ENCODE measurements at places on chromosomes 1 and 21.

DNA sequence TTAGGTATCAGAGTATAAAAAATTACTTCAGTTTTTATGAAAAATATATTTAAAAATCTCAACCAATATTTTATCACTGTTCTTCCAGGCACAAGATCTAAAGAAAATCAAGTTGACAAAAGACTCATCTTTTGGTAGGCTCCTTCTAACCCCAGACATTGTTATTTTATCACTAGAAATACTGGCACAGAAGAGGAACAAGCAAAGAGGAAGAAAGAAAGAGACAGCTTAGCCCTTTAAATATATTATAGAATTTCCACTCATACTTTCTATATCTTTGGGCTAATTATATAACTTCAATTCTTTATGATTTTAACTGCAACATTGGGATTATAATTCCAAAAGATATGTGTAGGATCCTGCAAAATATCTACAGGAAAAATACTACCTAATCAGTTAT lies 32.4 kb downstream of the SPTA1 start:
- no peak for DNase-seq

DNA sequence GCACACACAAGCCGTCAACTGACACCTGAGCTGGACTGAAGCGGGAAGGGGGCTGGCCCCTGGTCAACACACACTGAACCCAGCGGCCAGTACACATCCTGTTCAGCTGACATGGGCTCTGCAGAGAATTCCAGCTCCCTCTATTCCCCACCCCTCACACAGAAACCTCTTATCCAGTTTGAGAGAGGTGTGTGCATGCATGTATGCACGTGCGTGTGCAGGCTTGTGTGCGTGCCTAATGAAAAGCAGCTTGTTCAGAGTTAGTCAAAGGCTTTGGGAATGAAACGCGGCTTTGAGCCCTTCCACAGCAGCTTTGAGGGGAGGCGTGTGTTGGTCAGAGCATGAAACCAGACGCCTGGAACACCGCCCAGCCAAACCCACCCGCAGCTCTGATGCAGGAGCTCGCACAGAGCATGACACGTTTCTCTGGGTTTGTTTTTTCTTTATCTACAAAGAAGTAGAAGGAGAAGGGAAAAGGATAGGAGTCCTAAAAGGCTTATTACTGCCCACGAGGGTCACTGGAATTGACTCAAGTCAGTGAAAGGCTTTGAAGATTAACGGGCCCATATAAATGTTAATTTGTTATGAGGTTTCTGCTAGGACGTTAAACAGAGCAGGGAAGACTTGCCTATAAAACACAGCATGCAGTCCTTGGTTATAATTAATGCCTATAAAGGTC lies 184.2 kb downstream of the ETS2 start:
- no peak for DNase-seq

DNA sequence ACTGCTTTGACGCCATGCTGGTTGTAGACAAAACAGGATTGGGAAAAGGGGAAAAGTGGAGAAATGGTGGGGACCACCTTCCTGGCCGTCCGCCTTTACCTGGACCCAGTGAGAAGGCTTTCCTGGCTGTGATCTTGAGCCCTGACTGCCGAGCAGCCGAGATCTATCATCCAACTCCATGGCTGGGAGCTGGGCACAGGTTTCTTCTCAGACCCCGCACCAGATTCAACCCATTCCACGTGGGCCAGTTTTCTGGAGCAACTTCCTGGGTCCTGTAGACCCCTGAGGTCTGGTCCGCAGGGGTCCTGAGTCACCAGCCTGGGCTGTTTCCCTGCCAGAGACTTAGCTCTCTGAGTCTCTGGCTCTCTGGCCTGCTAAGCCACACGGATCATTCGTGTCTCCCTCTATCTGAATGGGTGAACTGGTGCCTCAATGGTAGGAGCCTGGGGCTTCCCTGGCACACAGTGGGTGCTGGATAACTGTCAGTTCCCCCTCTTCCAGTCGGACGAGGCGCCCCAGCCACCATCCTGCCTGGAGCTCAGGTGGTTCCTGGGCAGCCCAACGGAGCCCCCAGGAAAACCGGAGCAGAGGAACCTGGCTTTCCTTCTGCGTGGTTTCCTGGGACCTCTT lies 4.5 kb upstream of the NPHP4 start:
- no peak for DNase-seq

DNA sequence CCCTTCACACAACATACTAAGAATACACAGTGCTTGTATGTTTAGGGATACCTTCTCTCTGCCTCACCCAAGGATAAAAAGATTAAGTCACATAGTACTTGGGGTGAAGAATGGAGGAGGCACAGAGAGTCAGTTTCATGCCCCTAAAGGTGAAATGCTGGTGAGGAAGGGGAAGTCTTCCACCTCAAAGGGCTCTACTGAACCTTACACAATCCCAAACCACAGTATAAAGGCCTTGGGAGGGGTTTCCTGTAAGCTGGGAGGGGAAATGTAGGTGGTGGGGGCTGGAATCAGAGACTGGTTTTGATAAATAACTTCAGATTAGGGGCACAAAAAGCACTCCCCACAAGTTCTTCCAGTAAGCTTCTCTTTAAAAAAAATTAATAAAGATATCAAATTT lies 3.5 kb downstream of the MINDY1 start:
- no peak for DNase-seq

GRCh38 chr1:110370827-110371226 lies 20.0 kb downstream of the SLC16A4 start:
- no peak for DNase-seq

- no peak for DNase-seq
Measured at GRCh38 chr1:46517932-46518498, 28.4 kb downstream of the DMBX1 start.

GRCh38 chr1:204921855-204922516 lies 51.3 kb downstream of the NFASC start:
- DNase-seq, result no peak

GRCh38 chr1:159172614-159173291 lies 1.3 kb downstream of the CADM3 start:
- no peak for DNase-seq

GRCh38 chr1:228035844-228036243 lies 29.0 kb downstream of the WNT3A start:
- DNase-seq, result no peak

DNA sequence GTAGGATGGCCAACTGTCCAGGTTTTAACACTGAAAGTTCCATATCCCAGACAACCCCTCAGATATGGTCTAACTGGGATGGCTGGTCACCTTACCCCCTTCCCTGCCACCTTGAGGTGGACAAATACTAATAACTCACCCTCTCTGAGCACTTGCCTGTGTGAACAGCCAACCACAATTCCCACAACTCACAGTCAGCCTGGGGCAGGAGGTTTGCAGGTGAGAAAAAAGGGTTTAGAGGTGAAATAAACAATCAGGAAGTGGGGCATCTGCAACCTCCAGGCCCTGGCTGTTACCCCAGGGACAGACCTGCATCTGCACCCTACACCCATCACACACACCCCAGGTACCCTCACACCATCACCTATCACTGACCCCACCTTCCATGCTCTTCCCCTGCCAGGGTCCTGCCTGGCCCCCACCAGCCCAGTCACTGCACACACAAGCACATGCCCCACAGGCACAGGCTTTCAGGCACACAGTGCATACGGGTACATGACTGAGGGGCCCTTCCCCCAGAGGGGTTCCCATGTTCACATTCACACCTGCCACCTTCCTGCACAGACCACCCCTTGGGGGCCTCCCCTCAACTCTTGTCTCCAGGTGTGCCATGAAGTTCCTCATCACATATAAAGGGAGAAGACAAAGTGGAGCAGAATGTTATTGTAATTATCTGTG lies 679.5 kb downstream of the MATN1 start:
- no peak for DNase-seq

DNA sequence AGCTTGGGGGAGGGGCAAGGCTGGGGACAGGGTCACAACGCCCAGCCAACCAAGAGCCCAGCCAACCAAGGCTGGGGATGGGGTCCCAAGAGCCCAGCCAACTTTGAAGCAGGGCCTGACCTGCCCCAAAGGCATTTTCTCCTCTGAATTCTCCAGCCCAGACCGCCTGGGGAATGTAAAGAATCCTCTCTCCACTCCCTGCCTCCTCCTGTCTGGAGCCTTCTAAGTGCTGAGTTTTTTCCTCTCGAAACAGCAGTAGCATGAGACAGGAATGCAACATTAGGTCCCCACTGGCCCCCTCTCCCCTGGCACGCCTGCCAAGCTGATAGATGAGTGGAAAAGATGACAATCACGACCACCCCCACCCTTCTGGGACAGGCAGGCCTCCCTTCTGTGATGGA lies 17.0 kb downstream of the C1orf198 start:
- DNase-seq, result no peak
